ENCODE measurements at places on chromosomes 2 and 18. TPM values are rescaled to one million over a fixed set of nuclear protein-coding genes. Genes with fewer than 3 reads are reported as not detected.

GRCh38 chr2:86027922-86028765 is 77.5 kb downstream of the POLR1A start:
- ATAC-seq, result no peak

Gene CRYBA2
- 0.81 TPM for total RNA-seq

GRCh38 chr2:218927876-218928275 is 31.6 kb upstream of the CDK5R2 start:
- no peak for ATAC-seq

Gene UGT1A4
- total RNA-seq, result 0.10 TPM

All from motor neuron (in vitro differentiated cells).